Large intestine (tissue), 12 donors: ENCODE measurements at places on chromosomes 3 and 15.

GRCh38 chr15:82130248-82130647 is 84.4 kb upstream of the MEX3B start:
- no peak for DNase-seq

DNA sequence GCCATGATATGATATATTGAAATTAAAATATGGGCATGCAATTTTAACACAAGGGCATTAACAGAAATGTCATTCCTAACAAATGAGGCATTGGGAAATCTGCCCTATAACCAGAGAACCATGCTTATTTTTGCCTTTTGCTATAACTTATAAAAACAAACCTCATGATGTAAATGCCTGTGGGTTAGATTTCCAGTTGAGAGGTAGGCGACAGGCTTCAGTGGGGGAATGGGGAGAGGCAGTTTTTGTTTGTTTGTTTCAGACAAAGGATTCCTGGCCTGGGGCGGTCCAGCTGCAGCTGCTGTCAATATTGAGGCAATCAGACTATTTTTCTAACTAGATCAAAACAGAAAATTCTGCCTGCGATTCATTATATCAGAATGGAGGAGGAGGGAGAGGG is 490.4 kb upstream of the CFAP20DC start:
- no peak for DNase-seq

GRCh38 chr3:69749461-69749860 is 10.2 kb downstream of the MITF start:
- DNase-seq = no peak

DNA sequence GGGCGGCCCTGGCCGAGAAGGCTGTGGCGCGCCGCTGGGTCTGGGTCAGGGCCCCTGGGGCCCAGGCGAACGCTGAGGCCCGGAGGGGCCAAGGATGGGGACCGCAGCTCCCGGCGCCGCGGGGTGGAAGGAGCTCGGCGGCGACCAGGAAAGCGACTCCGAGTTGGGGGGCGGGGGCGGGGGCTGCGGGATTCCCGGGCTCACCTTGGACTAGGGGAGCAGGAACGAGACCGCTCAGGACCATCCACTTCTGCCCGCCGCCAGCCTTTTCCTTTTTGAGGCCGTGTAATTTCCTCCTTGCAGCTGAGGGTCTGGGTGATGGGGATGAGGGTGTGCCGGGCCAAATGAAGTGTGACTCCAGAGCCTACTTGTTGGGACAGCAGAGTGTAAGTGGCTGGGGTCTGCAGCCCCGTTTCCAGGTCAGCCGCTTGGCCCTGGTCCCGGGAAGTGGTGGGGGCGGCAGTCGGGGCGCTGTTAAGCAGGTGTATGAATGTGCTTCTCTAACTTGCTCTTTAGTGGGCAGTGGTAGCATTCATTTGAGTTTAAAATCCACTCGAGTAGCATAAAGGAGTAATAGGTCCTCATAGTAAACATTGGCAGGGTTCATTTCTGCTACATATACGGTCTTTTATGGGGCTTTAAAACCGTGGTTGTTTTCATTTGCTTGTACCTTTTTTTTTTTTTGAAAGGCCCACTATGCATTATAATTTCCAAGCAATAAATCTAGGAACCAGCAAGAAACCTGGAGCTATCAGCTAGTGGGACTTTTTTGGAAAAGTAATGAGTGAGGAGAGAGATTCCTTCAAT is 717 bp downstream of the PXK start:
- no peak for DNase-seq

GRCh38 chr3:118973050-118973449 is 61.6 kb downstream of the IGSF11 start:
- no peak for DNase-seq

DNA sequence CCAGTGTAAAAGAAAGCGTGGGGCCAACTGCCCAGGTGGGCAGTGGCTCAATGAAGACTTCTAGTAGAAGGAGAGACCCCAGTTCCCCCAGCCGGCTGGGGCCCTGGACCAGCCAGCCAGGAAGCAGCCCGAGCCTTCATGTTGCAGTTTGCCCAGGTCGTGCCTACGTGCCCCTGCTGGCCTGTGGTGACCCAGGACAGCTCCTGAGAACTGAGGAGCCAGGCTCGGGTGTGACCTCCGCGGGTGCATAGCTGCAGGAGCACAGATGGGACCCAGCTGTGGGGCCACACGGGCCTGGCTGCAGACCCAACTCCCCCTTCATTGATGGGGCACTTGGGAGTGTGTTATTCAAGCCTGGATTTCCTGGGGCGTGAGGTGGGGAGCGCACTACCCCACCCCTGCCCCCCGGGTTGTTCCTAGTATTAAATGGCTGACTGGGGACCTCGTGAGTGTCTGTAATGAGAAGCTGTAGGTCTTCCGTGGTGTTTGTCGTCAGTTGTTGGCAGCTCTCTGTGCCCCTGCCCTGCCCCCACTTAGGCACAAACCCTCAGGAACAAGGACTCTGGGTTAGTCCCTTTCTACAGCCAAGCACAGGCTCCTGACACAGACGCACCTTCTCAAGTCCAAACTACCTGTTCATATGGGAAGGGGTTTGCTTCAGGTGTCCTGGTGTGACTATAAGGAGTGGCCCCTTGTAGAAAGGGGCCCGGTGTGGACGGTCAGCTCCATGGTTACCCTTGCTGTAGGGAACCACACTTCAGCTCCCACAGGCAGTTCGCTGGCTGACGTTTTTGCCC is 39.1 kb downstream of the IDH2 start:
- no peak for DNase-seq

DNA sequence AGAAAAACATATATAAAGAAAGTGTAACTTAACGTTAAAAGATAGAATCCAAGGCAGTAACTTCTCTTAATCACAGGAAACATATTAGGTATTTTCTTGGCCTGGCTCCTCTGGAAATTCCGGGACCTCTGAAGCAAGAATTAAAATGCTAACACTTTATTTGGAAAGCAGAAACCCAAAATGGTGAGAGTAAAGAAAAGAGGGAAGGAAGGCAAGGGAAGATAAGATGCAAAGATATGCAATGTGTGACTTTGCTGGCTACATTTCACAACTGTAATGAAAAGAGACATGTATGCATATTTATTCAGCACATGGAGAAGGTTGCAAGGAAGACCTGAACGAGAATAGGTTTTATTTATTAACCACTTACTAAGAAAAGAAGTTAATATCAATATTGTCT is 372.5 kb downstream of the TBL1XR1 start:
- no peak for DNase-seq

DNA sequence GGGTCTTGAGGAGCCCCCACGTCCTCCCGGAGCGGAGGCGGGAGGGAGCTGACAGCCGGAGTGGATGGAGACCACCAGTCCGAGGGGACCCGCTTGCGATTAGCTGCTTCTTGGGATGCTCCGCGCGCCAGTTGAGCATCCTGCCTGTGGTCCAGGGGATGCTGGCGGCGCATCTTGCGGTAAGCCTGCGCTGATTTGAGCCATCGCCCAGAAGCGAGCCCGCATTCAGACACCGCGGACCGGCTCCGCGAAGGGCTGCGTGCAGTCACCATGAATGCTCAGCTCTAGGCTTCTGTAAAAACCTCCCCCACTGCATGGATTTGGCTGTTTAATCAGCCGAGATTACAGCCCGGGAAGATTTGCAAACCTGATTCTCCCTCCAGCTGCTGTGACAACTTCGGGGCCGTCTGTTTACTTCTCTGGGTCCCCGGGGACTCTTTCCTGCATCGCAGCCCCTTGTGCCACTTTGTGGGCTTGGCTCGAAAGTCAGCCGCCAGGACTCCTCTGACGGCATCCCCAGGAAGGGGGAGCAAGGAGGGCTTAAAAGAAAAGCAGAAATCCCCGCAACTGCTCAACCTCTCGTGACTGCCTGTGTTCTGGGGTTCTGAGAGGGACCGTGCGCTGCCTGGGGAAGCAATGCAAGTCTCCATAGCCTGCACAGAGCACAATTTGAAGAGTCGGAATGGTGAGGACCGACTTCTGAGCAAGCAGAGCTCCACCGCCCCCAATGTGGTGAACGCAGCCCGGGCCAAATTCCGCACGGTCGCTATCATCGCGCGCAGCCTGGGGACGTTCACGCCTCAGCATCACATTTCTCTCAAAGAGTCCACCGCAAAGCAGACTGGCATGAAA is 171.1 kb downstream of the KCNAB1 start:
- DNase-seq = no peak

- no peak for DNase-seq
Observed at GRCh38 chr3:184659797-184660301, 52.0 kb downstream of the MAGEF1 start.
